ENCODE measurements at places on chromosomes 4 and X.
A peak's percentile ranks its signal among the peaks of the same experiment; 100 is the strongest.

GRCh38 chrX:131762802-131763234 lies 218.9 kb downstream of the OR13H1 start:
- DNase-seq, result no peak

- DNase-seq, result peak; percentile 8
Measured at GRCh38 chr4:138555108-138555507, 313.0 kb upstream of the SLC7A11 start.

DNA sequence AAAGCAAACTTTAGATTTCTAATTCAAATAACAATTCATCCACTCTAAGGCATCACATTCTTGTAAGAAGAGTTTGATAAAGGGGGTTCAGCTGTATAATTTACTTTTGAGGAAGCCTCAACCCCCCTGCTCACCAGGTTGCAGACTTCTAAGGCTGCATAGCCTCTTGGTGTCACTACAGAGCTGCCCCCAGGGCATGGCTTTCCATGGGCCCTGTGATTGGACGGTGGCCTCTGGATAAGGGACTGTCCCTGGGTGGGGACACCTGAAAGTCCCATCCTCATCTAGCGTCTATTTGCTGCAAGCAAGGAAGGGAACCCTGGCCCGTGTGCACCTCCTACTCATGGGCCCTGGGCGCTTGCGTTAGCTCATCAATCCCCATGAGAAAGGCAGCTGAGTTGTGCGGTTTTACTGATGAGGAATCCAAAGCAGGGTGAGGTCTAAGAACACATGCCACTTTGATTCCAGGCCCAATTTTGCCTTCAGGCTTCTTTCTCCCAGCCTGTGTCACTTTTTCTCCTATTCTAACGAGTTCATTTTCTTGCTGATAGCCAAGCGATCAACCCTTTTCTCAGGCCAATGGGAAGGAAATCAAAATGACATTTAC lies 51.8 kb downstream of the SCML1 start:
- DNase-seq, result no peak

GRCh38 chr4:97525236-97525635 lies 618.0 kb downstream of the STPG2 start:
- no peak for DNase-seq

- no peak for DNase-seq
Measured at GRCh38 chr4:182715548-182715947, 201.6 kb downstream of the DCTD start.

Measured in NAMALWA (cell line).